ENCODE measurements at places on chromosomes 1 and 21. TPM values are rescaled to one million over a fixed set of nuclear protein-coding genes. Genes with fewer than 3 reads are reported as not detected.

GRCh38 chr1:55057956-55058298 lies 18.6 kb downstream of the PCSK9 start:
- no peak for DNase-seq

GRCh38 chr21:20856926-20857325 lies 141.3 kb upstream of the NCAM2 start:
- DNase-seq: no peak

GRCh38 chr1:29270929-29271521 lies 34.7 kb downstream of the PTPRU start:
- no peak for DNase-seq

GRCh38 chr1:64956733-64957441 lies 9.5 kb downstream of the JAK1 start:
- DNase-seq: peak; percentile 57

DNA sequence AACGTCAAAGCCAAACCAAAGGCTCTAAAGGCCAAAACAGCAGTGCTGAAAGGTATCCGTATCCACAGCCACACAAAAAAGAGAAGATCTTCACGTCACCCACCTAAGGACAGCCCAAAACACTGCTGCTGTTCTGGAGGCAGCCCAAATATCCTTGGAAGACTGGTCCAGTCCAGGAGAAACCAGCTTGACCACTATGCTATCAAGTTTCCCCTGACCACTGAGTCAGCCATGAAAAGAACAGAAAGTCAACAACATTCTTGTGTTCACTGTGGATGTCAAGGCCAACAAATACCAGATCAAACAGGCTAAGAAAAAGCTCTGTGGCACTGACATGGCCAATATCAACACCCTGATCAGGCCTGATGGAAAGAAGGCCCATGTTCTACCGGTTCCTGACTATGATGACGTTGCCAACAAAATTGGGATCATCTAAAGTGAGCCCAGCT lies 32.1 kb downstream of the ARID4B start:
- DNase-seq: no peak

DNA sequence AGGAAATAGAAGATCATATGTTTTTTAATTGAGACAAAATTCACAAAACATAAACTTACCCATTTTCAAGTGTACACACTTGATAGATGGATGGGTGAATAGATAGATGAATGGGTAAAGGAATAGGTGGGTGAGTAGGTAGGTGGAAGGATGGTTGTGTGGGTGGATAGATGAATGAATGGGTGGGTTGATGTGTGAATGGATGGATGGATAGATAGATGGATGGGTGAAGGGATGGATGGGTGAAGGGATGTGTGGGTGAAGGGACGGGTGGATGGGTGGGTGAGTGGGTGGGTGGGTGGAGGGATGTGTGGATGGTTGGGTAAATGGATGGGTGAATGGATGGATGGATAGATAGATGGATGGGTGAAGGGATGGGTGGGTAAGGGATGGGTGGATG lies 86.1 kb upstream of the KCND3 start:
- DNase-seq: no peak

DNA sequence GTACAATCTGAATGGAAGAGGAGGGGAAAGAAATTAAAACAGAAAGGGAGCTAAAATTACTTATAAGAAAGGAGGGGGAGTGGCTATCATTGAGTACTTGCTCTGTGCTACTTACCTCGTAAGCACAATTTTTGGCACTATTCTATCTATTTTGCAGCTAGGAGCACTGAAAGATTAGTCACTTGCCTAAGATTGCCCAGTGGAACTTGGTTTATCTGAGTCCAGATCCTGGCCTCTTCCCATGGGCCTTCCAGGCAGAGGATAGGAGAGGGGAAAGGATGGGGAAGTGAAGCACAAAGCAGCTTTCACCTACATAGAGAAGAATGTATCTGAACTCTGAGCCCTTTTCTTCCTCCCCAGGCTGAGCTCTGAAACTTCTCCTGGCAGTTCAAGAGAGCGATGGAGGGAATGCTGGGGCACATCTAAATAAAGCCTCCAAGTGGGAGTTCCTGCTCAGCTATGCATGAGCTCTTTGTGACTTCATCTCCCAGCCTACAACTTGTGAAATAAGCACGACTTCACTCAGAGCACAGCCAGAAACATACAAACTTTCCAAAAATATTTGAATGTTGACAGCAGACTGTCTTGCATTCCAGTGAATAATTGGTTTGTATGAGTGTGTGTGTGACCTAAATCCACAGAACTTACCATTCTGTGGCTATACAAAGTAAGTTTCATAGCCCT lies 29.4 kb downstream of the HMGB4 start:
- DNase-seq: no peak

GOLT1A gene
- not detected for total RNA-seq

TFF2 gene
- not detected for total RNA-seq
